ENCODE measurements at places on chromosomes 13 and 19.

DNA sequence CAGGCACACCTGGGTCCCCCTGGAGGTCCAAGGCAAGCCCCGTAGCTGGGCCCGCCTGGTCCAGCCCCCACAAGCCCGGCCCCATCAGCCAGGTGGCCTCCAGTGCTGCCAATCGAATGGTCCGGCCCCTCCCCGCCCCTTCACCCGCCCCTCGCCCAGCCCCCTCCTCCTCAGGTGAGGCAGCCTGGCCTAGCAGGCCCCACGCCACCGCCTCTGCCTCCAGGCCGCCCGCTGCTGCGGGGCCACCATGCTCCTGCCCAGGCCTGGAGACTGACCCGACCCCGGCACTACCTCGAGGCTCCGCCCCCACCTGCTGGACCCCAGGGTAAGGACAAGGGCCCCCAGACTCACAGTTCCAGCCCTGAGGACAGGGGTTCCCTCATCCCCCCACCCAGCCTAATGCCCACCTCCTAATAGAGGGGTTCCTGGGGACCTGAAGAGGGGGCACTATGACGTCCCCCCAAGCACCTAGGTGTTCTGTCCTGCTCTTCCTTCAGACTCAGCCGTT lies at the start of gene HPN:
Gene HPN (plus strand): TSS at position 174 of the 508 bp plus-strand sequence. CDS start 786 bp downstream, outside the sequence.
- DNase-seq: no peak

DNA sequence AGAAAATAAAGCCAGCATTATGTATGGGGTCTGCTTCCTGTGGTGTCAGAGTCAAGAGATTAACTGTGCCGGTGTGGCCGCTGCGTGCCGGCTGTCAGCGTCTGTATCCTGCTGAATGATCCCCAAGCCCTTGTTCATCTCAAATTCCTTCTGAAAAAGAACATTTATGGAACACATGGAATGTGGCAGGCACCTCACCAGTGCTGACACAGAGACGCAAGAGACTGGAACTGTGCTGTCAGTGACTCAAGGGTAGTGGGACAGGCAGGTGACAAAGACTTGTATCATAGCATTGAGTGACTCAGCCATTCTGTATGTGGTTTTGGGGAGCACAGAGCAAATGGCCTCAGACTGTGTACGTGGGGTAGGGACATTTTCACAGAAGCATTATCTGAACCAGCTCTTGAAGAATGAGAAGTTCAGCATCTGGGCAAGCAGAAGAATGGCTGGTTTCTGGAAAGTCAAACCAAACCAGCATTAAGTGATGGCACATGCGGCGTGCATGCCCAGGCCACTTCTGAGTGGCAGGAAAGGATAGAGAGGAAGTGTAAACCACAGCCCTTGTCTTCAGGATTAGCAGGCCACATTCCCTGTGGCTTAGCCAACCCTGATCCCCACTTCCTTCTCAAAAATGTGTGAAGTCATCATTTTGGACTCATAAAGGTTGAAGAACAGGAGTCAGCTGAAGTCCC lies 54.0 kb upstream of the IRS2 start:
- no peak for DNase-seq

GRCh38 chr19:52626915-52627314 lies 11.2 kb downstream of the ZNF83 start:
- no peak for DNase-seq

GRCh38 chr13:107367258-107367657 lies 799.3 kb upstream of the ARGLU1 start:
- DNase-seq: no peak

DNA sequence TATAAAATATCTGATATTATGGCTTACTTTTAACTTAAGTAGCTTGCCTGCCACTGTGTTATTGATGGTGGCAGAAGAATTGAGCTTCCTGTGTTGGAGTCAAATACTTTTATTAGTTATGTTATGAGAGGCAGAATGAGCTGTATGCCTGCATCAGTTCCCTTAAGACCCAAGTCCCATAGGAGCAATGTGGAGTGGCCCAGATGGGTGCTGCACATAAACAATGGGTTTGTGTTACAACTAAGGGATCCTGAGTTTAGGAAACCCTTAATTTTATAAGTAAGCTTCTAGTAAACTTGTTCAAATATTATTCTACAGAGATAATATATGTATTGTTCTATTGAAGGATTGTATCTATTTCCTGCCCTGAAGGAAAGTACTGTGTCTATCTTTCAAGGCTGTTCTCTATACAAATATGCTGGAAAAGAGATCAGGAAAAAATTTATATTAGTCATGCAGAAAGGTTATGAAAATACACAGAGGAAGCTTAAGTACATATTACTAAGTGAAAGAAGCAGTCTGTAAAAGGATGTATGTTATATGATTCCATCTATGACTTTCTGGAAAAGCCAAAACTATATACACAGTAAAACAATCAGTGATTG lies 2018.0 kb upstream of the PCDH20 start:
- DNase-seq: no peak

Data from right renal pelvis (tissue), 4 donors.